ENCODE measurements at places on chromosomes 7 and 10. TPM values are rescaled to one million over a fixed set of nuclear protein-coding genes. Genes with fewer than 3 reads are reported as not detected.

Gene NAPEPLD
- total RNA-seq, result 4.7 TPM

DNA sequence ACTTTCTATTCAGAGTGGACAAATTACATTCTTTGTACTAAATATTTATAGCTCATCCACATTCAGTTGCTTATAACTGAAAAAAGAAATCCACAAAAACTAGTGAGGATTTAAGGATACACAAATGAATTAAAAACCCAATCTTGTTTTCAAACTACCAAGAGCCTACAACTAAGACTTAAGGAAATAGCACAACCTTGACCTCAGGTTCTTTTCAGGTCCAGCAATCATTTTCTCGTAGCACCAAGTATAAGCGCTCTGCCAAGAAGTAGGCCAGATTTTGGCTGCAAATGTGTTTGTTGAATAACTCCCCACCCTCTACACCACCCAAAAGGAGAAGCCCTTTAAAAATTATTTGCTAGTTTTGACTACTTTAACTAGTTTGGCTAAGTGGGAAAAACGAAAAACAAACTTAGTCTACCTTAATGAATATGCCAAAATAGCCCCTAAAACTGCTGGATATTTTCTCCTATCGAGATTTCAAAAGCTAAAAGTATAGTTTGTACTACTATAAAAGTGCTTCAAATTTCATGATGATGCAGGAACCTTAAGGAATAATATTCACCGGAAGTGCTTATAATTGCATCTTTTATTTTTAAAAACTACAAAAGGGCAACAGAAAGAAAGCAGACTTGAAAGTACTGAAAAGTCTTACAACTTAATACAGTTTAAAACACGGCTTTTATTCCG, 2.7 kb upstream of the KMT2E start:
- no peak for DNase-seq

DNA sequence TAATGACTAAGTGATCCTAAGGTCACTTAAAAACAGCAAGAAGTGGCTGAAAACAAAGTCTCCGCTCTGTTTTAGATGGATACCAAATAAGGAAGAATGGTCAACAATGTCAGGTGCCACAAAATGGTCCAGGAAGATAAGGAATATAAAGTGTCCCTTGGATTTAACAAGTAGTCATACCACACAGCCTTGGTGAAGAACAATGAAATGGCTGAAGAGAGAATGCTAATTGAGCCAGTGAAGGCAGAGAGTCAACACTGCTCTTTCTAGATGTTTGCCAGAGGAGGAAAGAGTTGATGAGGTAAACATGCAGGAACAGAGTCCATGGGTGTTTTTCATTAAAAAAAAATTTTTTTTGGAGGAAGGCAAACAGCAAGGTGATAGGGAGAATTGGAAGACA, 2.1 kb upstream of the CASD1 start:
- DNase-seq, result no peak

Gene FXYD4
- not detected for total RNA-seq

GRCh38 chr7:146002431-146003078, 114.0 kb upstream of the CNTNAP2 start:
- no peak for DNase-seq

Measured in esophagus muscularis mucosa (tissue), 4 donors.